ENCODE measurements at places on chromosomes 12 and 14.
A peak's percentile ranks its signal among the peaks of the same experiment; 100 is the strongest.

GRCh38 chr12:110935588-110935987 lies 15.2 kb upstream of the MYL2 start:
- no peak for DNase-seq

- DNase-seq: no peak
Observed at GRCh38 chr14:64745511-64746091, 41.4 kb downstream of the PLEKHG3 start.

DNA sequence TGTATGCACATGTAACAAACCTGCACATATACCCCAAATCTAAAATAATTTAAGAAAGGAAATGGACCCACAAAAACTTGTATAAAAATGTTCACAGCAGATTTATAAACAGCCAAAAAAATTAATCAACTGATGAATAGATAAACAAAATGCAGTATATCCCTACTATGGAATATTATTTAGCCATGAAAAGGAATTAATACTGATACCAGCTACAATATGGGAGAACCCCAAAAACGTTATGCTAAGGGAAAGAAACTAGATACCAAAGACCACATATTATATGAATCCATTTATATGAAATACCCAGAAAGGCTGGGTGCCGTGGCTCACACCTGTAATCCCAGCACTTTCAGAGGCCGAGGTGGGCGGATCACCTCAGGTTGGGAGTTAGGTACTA lies 20.9 kb downstream of the DUSP16 start:
- DNase-seq: no peak

- no peak for DNase-seq
Observed at GRCh38 chr12:60257063-60257462, 661.2 kb downstream of the SLC16A7 start.

DNA sequence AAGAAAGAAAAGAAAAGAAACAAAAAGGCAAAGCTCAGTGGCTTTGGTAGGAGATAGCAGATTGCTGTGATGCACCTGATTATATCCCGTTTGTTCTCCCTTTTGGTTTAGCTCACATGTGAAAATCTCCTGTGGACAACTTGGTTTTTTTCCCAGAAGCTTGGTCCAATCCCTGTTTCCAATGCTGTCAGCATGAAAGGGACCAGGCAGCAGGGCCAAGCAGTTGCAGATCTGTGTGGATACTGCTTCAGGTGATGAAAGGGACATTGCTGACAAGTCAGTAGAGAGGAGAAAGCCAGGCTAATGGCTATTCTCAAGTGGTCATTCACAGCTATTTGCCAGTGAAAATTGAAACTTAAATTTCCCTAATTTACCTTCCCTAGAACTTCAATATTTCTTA lies 18.8 kb upstream of the SLCO1A2 start:
- DNase-seq: no peak

- DNase-seq: no peak
Observed at GRCh38 chr12:81758421-81759189, 545 bp downstream of the PPFIA2 start.

DNA sequence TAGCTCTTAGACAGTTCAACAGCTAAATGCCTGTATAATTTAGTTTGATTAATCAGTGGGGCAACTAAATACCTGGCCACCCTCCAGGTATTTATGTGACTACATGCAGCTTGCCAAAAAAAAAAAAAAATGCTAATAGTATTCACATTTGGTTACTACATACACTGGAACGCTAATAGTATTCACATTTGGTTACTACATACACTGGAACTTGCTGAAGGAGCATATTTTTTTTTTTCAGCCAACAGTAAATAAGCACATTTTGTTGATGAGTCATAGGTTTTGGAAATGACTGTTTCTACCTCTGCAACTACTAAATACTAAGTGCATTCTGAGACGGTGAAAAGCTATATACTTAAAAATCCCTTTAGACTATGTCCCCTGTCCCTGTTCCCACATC lies 1172.3 kb downstream of the LRFN5 start:
- DNase-seq: no peak

- DNase-seq: no peak
Observed at GRCh38 chr12:13082861-13083260, 20.6 kb downstream of the GSG1 start.

DNA sequence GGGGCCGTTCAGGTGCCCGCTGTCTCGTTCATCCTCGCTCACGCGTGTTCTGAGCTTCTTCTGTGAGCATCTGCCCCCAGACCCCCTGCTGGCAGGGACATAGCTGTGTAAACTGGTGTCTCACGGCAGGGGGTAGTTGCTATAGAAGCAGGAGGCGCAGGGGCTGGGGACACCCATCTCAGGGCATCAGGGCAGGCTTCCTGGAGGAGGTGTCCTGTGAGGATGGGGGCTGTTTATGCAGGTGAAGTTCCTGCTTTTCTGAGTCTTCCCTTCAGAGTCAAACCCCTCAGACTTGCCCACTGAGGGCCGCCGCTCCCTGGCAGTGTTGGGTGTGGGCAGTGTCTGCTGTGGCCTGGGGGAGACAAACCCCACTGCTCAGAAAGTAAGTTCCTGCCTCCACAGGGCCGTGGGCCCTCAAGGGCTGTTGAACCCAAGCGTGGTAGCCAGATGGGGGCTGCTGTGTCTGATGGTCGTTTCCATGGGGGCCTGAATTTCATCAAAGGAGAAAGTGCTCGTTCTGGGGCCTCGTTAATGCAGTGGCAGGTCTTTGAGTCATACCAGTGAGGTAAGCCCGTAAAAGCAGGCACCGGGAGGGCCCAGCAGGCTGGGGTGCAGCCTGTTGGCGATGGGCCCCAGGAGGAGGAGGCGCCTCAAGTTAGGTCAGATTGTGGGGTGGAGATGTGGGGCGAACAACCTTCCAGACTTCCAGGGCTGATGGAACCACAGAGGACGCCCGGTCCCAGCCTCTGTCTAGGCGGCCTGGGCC lies 23.4 kb downstream of the KIF26A start:
- DNase-seq: no peak

- no peak for DNase-seq
Observed at GRCh38 chr12:5000204-5000603, 43.5 kb upstream of the KCNA5 start.

- peak; percentile 96 for DNase-seq
Observed at GRCh38 chr14:56358851-56359614, 220.6 kb upstream of the TMEM260 start.

GRCh38 chr12:50240096-50240791 lies 43.1 kb downstream of the LIMA1 start:
- no peak for DNase-seq

DNA sequence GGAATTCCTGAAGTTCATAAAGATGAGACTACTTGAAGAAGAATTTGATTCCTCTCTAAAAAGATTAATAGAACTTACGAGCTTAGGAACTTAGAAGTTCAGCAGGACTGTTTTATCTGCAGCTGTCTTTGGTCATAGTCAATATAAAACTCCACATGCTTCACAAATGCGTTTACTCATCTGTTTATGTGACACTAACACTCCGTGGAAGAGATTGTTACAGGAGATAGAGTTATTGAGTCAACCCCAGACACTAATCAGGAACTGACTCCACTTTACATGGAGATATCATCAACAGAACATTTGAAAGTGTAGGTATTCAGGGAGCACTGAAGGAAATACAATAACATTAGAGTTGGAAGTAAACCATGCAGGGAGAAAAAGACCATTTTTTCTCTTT lies 92.8 kb downstream of the LRFN5 start:
- no peak for DNase-seq

DNA sequence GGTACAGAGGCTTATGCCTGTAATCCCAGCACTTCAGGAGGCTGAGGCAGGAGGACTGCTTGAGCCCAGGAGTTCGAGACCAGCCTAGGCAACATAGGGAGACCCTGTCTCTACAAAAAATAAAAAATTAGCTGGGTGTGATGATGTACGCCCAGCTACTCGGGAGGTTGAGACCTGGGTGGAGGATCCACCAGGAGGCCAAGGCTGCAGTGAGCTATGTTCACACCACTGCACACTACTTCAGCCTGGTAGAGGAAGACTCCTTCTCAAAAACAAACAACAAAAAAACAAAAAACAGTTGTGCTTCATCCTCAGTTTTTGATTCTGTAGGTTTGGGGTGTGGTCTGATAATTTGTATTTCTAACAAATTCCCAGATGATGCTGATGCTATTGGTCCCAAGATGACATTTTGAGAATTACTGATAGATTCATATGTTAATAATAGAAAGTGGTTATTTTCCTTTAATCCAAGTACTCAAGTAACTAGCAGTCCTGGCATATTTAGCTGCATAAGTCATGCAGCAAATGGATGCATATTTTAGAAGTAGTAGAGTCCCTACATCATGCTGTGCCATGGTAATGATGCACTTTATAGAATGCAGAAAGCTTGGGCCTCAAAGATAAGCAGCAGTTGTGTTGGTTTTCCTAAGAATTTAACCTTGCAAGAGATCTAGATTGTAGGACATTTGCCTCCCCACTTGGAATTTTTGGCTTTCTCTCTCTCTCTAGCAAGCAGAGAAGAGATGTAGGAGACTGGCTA lies 76.1 kb upstream of the PAWR start:
- no peak for DNase-seq

- no peak for DNase-seq
Observed at GRCh38 chr12:114339626-114340025, 66.3 kb downstream of the TBX5 start.

GRCh38 chr12:114944736-114945135 lies 260.8 kb upstream of the TBX3 start:
- no peak for DNase-seq

DNA sequence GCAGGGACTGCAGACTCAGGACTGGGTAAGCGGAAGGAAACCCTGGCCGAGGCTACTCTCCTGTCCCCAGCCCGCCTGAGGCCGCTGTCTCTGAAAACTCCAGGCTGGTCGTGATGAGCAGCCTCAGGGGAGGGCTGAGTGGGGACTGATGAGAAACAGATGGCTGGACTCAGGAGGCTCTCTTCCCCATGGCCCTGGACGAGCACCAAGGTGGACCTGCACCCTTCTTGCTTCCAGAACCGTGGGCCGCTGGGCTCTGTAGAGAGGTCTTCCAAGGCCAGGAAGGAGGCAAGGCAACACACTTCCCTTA lies 1.1 kb downstream of the TEX22 start:
- no peak for DNase-seq

DNA sequence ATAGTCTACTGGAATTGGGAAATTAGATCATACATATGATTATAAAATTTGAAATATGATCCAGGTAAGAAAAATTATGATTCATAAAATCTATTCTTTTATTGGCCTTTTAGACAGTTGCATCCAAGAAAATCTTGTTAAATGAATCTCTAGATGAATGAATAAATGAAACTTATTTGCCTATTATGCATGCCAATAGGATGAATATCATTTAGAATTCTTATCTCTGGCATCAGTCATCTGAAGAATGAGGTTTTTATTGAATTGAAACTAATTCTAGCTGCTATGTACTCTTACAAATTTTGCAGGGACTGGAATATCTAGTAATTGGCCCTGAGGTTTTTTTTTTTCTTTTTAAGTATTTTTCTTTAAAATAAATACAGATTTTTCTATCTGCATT lies 475.5 kb downstream of the NAV3 start:
- no peak for DNase-seq

GRCh38 chr14:22497144-22497423 lies 91.9 kb downstream of the DAD1 start:
- no peak for DNase-seq

DNA sequence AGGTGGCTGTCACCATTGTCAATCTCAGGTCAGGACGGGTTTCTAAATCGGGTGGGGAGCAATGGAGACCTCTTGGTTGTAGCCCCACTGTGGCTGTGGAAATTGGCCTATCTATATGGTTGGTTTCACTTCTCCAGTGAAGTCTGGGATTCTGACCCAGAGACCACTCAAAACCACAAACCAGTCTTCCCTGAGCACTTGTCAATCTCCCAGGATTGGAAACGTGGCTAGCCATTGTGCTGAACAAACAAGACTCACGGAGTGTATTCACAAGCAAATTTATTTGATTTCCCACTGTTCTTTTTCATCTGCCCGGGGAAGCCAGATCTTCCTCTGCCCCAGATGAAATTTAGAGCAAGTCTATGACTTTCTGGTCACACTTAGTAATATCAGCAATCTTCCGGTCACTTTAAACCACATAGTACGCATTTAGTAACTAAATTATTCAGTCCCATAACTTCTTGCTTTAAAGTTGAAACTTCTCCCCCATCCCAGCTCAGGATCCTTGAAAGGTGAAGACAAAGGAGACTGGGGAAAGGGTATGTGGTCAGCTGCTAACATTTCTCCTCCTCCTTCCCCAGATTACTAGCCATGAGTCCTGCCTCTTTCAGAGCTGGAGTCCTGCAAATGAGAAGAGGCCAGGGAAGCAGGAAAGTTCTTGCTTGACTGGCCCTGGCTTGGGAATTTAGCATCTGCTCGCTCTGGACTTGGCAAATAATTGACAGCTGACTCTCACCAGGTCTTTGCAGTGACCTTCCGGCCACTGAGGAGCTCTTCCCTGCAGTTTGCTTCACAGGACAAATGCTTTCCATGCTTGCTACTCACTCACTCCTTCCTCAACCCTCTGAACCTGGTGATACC lies 123.2 kb upstream of the MAX start:
- no peak for DNase-seq

- DNase-seq: no peak
Observed at GRCh38 chr14:61048640-61049039, 67.6 kb downstream of the SLC38A6 start.

DNA sequence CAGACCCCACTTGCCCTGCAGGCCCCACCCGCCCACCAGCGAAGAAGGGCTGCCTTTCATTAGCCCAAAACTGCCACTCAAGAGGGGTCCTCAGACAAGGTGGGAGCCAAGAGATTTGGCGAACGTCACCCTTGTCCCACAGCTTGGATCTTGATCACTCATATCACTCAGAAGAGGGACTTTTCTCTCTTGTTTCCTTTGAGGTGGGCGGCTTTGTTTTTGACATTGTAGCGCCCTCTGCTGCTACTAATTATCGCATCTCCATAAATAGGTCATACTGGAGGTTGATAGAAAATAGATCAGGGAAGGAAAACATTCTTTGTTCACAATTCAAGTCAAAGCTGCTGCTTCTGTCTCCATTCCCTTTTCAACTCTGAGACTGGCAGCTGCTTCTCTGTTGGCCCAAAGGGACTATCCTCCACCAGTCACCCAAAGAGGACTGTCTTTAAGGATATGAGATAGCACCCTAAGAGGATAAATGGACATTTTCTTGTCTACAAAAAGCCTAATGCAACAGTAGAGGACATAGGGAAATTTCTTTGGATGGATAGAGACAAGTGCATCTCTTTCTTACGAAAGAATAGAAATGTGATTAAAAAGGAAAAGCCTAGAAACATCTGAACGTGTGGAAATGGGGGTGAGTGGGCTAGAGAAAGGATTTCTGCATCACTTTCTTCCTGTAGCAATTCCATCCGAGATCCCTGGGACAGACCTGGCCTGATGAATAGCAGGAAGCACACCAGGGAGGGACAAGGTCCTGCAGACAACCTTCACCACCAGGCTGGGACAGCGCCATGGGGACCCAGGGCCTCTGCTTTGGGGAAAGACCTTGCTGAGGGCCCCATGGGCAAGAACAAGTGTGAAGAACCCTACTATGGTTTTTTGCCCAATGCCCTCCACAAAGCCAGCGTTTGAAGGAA lies 115.8 kb downstream of the DAD1 start:
- no peak for DNase-seq

Measured in Jurkat, Clone E6-1 (cell line).